ENCODE measurements at places on chromosomes 16 and 17. TPM values are rescaled to one million over a fixed set of nuclear protein-coding genes. Genes with fewer than 3 reads are reported as not detected.

CD300LB gene
- not detected for total RNA-seq

UTS2R gene
- not detected for total RNA-seq

FAM83G gene
- total RNA-seq: 4.0 TPM

CES4A gene
- 1.5 TPM for total RNA-seq

ZG16 gene
- not detected for total RNA-seq

TRPV2 gene
- total RNA-seq: 163 TPM

KRT28 gene
- total RNA-seq: not detected

KRT13 gene
- total RNA-seq: not detected

NPIPB9 gene
- total RNA-seq: 5.2 TPM

VMO1 gene
- total RNA-seq: not detected

WDR90 gene
- 12.4 TPM for total RNA-seq

EXOC3L1 gene
- total RNA-seq: not detected

All from melanocyte of skin (primary cell).